Cortex of kidney (tissue), 1 donor: ENCODE measurements at places on chromosomes 6 and 20.

DNA sequence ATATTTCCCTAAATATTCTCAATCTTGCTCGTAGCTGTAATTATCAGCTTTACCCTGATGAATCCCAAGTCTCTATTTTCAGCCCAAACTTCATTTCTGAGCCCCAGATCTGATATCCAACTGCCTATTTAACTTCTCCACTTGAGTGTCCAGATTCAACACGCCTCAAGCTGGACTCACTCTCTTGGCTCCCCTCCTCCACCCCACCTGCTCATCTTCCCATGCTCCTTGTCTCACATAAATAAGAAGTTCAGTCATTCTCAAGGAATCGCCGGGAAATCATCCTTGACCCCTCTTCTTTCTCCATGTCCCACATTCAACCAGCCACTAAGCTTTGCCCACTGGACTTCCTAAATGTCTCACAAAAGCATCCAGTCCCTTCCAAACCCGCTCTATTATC is 89.9 kb upstream of the STMND1 start:
- DNase-seq = no peak

DNA sequence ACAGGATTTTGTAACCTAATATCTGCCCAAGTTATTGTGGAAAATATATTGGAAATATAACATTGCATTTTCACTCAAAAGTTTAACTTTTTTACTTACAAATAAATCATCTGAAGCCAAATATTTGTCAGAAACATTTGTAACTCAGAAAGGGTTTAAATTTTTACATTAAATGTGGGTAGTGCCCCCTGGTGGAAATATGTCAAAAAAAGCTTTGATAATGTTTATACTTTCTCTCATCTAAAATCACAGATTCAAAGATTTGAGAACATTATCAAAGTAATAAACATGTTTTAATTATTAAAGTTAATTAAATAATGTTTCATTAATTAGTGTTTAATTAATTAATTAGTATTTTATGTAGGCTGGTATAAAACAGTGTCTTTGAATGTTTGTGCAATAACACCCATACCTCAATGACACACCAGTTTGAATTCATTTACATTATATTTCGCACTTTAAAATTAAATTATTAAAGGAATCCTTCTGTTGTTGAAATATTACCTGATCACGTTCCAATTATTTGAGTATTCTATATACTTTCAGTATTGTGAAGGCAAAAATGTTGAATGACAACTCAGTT is 320.1 kb upstream of the FKBP1C start:
- no peak for DNase-seq

DNA sequence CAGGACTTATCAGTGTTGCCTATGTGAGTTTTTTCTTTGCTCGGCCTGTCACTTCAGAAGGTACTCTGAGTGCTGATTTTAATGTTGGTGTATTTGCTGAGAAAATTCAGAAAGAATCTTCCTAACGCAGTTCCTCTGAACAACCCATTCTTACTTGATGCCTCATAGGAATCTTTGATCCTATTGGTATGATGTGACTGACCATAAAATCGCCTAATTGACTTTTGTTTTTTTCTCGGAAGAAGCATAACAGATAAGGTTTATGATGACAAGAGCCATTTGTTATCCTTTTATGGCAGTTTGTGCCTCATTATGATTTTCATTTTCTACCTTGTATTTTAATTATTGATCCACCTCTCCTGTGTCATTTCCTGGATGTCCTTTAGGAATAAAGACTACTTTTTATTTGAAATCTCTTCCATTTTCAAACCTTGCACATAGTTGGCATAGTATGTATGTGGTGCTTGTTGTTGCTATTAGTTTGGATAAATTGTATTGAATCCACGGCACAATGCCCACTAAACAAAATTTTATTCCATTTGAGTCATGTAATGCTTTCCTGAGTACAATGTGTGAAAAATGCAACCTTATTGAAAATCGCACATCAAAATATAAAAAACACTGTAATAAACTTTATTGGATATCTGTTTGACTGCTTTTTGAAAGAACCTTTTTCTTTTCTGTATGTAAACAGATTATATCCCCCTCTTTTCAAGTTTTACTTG is 37.3 kb downstream of the LRRC1 start:
- DNase-seq = no peak

DNA sequence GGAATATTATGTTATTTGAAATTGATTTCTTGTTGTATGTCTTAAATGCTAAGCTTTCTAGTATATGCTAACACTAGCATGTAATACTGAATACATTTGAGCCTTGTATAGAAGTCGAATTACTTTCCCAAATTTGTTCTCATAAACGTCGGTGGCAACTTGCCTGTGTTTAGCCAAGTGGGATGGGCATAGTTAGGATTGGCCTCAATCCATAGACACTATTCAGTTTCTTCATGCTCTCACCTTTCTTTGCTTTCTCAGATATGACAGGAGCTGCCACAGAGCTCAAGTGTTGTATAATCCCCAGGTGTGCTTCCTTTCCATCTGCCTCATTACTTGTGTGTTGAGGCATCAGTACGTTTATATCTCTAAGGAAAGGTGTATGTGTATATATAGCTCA is 19.3 kb downstream of the ZNF334 start:
- DNase-seq = no peak

DNA sequence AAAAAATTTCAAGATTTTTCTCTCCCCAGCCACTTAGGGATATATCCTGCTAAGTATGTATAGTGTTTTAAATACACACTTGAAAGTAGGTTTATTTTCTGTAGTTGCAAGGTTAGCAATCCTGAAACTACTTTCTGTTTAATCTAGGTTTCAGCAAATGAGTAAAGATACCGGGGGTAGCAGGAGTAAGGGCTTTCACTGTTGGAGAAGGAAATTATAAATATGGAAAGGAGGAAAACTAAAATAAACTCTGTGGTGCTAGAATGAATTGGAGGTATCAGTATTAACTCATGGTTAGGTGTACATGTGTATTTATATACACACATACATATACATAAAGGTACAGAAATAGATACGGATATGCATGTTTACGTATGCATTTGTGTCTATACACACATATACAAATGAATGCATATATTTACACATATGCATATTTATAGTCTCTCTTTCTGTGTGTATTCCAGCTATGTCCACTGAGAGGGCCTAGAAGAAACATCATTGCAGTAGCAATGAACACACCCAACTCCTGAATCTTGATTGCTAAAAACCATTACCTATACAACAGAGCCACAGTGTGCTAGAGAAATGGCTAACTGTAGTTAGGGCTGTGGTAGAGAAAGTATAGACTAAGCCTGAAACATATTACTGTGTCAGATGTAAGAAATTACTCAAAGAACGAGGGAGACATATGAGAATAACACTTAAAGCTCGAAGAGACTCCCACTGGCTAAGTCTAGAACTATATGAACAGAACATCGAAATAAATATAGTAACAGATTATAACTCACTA is 95.9 kb upstream of the EMILIN3 start:
- no peak for DNase-seq

DNA sequence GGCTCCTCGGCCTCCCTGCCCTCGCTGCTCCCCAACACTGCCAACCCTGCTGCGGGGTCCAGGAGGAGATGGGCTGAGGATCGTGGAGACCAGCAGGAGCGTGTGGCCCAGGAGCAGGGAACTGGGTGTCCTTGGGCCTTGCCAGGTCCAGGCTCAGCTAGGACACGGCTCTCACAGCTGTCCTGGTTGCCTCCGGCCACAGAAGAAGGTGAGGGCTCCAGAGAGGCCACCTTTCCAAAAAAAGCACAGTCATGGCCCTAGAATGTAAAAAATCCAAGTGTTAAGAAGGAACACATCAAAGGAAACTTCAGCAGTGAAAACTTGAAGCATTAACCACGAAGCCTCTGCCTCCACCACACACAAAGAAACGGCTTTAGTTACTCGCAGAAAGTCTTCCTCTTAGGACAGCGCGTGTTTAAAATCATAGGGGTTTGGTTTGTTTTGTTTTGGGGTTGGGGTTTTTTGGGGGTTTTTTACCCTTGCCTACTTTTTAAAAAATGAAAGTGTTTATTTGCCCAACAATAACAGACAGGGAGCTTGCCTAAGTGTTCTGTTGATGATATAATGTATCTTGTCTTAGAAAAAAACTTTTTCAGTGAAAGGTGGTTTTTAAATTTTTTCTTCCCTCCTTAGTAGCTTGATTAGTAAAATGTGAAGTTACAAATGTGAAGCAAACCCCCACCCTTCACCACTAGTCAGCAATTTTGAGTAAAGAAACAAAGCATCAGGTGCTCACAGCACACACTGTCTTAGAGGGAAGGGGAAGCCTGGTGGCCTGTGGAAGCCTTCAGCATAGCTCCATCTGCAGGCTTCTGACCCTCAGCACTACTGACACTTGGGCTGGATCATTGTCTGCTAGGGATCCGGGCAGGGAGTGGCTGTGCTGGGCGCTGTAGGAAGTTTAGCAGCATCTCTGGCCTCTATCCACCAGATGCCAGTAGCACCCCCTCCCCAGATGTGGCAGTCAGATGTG is 60.0 kb downstream of the PTPN1 start:
- DNase-seq = no peak

- no peak for DNase-seq
Measured at GRCh38 chr20:15332711-15333160, 995.3 kb upstream of the FLRT3 start.

- DNase-seq = no peak
Measured at GRCh38 chr6:33272275-33273128, 627 bp downstream of the RPS18 start.

GRCh38 chr6:18439581-18439980 is 52.4 kb downstream of the RNF144B start:
- no peak for DNase-seq

DNA sequence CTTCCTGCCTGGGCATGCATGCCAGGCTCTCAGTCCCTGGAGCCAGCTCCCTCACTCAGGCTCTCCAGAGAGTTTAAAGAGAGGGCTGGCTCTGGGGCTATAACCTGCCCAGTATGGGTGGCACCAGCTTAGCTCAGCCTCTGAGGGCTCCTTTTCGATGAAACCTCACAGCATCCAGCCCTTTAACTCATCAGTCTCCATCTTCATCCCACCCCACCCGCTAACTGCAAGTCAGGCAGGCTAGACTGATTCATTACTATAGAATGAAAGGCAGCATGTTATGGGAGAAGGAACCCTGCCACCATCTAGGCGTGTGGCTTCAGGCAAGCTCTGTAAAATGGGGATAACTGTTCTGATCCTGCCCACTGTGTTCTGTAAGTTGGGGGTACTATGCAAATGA is 53.5 kb downstream of the RAB44 start:
- DNase-seq = no peak

- DNase-seq = no peak
Measured at GRCh38 chr6:70586114-70586513, 19.4 kb downstream of the SDHAF4 start.

DNA sequence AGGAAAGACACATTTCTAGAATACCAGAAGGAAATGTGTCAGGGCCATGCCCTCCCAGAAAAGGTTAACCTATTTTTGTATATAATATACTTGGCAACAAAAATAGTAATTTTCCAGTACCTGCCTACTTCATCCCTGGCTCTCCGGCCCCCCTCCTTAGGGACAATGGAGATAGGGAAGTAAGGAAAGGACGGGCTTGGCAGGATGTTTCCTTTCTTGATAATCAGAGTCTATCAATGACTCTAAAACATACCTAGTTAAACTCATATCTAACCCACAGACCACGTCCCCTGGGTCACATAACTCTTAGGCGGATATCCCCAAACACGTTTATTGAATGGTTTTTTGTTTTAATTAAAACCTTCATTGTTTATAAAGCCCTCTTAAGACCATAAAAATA is 11.8 kb downstream of the UQCC2 start:
- DNase-seq = no peak

- no peak for DNase-seq
Measured at GRCh38 chr20:34566978-34567891, 8.7 kb downstream of the MAP1LC3A start.

GRCh38 chr6:108966855-108967755 is 118.9 kb downstream of the ARMC2 start:
- DNase-seq = no peak

- no peak for DNase-seq
Measured at GRCh38 chr6:99498421-99498820, 16.8 kb downstream of the USP45 start.

GRCh38 chr6:20707870-20708269 is 173.6 kb downstream of the CDKAL1 start:
- no peak for DNase-seq
